ENCODE measurements at places on chromosomes 5 and 9.
A peak's percentile ranks its signal among the peaks of the same experiment; 100 is the strongest.

GRCh38 chr5:172833686-172834414 is at the start of gene ERGIC1:
ERGIC1 (plus strand) TSS chr5:172834251; CDS start chr5:172834414, 163 bp downstream.
- DNase-seq = peak; percentile 91

GRCh38 chr9:134052491-134052890 is 15.3 kb downstream of the BRD3 start:
- no peak for DNase-seq

GRCh38 chr9:91192381-91193086 is 169.2 kb downstream of the AUH start:
- DNase-seq = peak; percentile 26

GRCh38 chr5:153515301-153515700 is 24.8 kb downstream of the GRIA1 start:
- DNase-seq = no peak

DNA sequence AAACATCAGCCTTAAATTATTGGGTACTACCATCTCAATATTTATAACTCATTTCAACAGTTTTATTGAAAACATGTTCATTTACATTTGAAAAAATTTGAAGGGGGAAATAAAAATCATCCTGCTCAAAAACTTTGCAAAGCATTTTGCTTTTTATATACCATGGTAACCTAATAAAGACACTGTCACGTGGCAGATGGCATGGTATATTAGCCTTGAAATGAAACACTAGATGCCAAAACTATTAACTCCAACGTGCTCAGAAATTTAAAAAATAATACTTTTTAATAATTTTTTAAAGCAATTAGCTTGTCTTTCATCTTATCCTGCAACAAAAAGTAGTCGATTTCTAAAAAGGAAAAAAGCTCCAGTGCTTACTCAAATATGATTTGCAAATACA is 88.6 kb upstream of the NFIB start:
- no peak for DNase-seq

GRCh38 chr9:3028535-3028934 is 184.6 kb upstream of the PUM3 start:
- peak; percentile 16 for DNase-seq

DNA sequence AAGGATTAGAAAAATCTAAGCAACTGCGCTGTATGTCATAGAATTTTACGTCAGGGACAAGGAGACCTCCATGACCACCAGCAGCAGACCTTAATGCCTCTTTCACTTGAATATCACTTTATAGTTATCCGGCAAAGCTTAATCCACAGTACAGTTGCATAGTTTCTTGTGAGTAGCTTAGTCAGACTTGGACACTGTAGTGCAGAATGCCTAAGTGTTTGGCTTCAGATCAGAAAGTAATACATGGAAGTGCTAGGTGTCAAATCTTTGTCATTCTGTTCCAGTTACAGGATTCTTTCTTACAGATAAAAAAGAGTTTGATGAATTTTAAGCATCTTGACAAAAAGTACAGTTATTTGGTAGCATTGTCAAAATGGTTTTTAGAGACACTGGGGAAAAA is 239.9 kb upstream of the PAPPA start:
- DNase-seq = peak; percentile 3

GRCh38 chr5:88691945-88692868 is 190.8 kb downstream of the MEF2C start:
- DNase-seq = peak; percentile 65

DNA sequence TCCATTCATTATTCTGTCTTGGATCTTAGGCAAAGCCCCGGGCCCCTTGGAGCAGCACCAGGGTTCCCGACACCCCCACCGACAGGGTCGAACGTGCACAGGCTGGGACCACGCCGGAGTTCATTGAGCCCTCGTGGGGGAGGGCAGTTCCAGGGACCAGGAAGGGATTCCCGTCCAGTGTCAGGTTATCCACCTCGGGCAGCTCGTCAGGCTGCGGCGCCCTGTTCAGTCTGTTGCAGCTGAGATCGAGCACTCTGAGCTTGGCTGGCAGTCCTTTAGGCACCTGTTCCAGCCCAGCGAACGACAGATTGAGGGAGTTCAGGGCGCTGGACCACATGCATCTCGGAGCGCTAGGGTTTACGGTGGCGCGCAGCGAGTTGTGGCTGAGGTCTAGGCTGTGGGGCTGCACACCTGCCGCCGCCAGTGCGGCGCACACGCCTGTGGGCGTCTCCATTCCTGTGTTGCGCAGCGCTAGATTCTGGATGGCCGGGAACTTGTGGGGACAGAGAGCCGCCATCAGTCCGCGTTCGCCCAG is 1.1 kb downstream of the CD14 start:
- DNase-seq = peak; percentile 66

GRCh38 chr9:83535736-83536135 is 2.5 kb downstream of the FRMD3 start:
- no peak for DNase-seq

- no peak for DNase-seq
These were observed 6.2 kb downstream of the PDLIM4 start for GRCh38 chr5:132263548-132264261.

DNA sequence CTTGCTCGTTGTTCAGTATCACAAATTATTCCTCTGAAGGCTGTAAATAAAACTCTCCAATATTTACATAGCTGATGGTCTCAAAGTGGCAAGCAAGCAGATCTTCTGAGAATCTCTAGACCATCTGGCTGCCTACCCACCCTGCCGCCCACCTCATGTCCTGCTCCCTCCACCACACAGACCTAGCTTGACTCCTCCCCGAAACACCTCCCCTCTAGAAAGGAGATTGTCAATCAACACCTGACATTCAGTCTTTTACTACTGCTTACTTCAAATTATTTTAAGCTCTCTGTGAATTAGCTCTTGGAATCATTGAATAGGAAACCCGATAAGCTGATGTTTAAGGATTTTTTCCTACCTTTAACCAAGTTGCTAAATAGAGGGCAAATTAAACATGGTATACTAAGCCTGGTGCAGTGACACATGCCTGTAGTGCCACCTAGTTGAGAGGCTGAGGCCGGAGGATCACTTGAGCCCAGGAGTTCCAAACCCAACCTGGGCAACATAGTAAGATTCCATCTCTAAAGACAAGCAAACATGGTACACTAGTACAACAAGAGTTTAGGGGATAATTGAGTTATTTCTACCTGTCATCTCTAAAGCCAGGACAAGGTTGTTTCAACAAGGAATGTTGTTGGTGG is 10.9 kb upstream of the SOWAHA start:
- DNase-seq = no peak

GRCh38 chr9:75161116-75161857 is 73.0 kb downstream of the OSTF1 start:
- no peak for DNase-seq

GRCh38 chr5:132487095-132487428 is 3.5 kb downstream of the IRF1 start:
- DNase-seq = no peak

GRCh38 chr9:132242621-132243155 is 80.8 kb downstream of the NTNG2 start:
- no peak for DNase-seq

DNA sequence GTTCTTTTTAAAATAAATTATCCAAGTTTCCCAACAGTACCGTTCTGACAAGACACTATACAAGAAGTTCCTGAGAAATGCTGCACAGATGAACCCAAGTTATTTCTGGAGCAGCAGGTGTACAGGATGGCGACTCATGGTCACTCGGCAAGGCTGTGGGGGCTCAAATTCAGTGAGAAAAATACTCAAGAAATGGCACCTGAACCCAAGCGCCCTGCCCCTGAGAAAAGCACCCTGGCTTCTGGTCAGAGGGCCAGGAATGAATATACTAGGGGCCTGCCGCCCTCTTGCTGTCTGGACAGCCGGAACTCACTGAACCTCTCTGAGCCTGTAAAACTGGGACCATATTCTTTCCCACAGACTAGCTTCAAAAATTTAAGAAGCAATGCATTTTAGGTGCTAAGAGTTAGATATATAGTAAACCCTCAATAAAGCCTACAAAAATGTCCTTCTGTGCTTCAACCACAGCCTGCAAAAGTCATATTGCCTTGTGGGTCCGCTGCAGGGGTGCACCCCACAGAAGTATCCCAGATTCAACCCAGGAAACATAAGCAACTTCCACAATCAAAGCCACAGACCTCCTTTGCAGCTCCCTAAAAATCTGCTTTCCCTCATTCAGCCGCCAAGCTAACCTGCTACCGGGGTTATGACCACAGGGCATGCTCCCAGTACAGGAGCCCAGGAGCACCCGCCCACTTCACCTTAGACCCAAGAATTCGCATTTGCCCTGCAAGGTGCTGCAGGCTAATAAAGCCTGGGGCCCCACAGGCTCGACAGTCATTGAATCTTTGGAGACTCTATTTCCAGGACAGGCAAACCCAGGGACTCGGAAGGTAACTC is 1.4 kb downstream of the RAPGEF1 start:
- DNase-seq = no peak

GRCh38 chr9:133521122-133522072 is 3.4 kb downstream of the MYMK start:
- DNase-seq = peak; percentile 74

GRCh38 chr9:27750566-27750965 is 177.3 kb upstream of the C9orf72 start:
- DNase-seq = peak; percentile 68

- DNase-seq = no peak
These were observed 27.0 kb downstream of the ERAP2 start for GRCh38 chr5:96903300-96903699.

- no peak for DNase-seq
These were observed 1040.5 kb downstream of the DTWD2 start for GRCh38 chr5:117947836-117948235.

GRCh38 chr5:94815313-94816039 is 197.0 kb downstream of the SLF1 start:
- no peak for DNase-seq

- no peak for DNase-seq
These were observed 356.4 kb upstream of the GRAMD2B start for GRCh38 chr5:126066836-126067235.

GRCh38 chr5:172875505-172876279 is 41.6 kb downstream of the ERGIC1 start:
- peak; percentile 80 for DNase-seq

DNA sequence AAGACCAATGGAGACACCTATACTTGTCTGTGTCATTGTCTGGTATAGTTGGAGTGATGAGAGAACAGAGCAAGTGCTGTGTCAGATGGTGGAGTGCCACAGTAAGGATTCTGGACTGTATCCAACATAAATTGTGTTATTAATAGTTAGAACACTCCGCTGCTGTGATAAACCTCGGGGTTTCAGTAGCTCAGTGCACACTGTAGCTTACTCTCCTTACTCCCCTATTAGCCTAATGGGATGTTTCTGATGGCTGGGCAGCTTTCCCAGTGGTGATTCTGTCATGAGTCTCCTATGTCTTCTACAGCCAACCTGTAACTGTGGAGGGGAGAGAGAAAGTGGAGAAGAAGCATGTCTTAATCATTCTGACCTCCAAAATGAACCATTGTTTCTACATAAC is 127.6 kb upstream of the PTCH1 start:
- no peak for DNase-seq

GRCh38 chr5:5492087-5492933 is 69.8 kb downstream of the ICE1 start:
- DNase-seq = peak; percentile 85

DNA sequence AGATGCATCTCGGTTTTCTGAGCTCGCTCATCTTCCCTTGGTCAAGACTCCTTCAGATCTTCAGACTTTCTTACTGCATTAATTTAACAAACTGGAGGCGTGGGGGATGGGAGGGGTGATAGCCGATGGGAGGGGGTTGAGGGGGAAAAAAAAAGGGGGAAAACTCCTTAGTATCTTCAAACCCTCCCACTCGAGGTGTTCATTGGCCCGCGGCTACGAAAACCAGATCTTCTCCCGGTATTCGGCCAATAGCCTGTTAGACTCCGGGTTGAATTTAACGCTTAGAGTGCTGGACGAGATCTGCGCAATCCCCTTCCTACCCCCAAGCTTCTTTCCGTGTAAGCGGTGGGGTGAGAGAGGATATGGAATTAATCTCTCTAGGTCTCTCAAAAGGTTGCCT is 689 bp upstream of the GLRA1 start:
- peak; percentile 43 for DNase-seq

- DNase-seq = no peak
These were observed 9.3 kb downstream of the PCDHGA12 start for GRCh38 chr5:141439411-141440141.

DNA sequence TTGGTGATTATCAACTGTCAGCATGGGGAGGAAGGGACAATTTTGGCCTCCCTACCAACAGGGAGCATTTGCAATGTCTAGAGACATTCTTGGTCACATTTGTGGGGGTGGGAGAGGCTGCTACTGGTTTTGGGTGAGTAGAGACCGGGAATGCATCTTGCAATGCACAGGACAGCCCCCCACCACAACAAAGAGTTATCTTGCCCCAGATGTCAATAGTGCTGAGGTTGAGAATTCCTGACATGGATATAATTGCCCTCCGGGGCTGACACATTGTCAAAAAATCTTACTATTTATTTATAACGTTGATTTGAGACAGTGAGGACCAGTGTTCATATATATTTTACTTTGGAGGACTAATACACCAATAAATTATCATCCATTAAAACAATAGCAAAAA is 316.1 kb downstream of the PSAT1 start:
- DNase-seq = no peak

DNA sequence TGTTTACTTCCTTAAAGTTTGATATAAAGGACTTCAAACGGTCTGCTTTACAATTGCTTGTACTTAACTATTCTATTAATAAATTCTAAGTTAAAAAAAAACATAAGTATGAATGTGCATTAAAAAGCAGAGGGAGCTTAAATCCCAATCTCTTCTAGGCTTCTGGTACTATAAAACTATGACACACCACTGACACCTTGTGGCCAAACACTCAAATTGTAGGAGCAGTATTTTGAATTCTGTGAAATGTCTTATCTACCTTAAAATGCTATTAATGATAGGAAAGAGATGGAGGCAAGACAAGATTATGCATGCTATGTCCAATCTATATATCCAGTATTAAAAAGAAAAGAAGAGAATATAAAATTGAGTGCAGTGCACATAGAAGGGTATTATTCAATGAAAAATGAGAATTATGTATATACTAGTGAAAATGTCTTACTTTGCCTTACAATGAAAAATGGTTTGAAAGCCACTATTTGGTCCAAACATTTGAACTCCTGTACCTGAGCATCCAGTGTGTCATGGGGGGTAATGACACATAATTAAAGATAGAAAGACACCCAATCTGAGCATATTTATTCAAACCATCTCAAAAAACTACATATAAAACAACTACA is 87.6 kb downstream of the ERP44 start:
- DNase-seq = peak; percentile 43

GRCh38 chr5:175387144-175387543 is 56.8 kb downstream of the DRD1 start:
- DNase-seq = peak; percentile 64

Data from eye (tissue), 1 donor.